GM03348 (cell line): ENCODE measurements at places on chromosomes 6 and 20.

GRCh38 chr6:42226645-42227143, 9.0 kb upstream of the MRPS10 start:
- peak; percentile 22 for DNase-seq

- no peak for DNase-seq
Observed at GRCh38 chr6:165881806-165882205, 218.8 kb upstream of the PDE10A start.

- DNase-seq, result peak; percentile 60
Observed at GRCh38 chr20:62924442-62925075, 1.7 kb downstream of the DIDO1 start.

- DNase-seq, result no peak
Observed at GRCh38 chr6:19219931-19220330, 617.2 kb upstream of the ID4 start.

- no peak for DNase-seq
Observed at GRCh38 chr6:138719011-138719635, 54.4 kb upstream of the CCDC28A start.

GRCh38 chr6:19697744-19698290, 139.4 kb upstream of the ID4 start:
- DNase-seq, result peak; percentile 75

GRCh38 chr6:38270367-38270766, 369.4 kb downstream of the BTBD9 start:
- no peak for DNase-seq

- no peak for DNase-seq
Observed at GRCh38 chr6:22928775-22929174, 359.4 kb downstream of the HDGFL1 start.

DNA sequence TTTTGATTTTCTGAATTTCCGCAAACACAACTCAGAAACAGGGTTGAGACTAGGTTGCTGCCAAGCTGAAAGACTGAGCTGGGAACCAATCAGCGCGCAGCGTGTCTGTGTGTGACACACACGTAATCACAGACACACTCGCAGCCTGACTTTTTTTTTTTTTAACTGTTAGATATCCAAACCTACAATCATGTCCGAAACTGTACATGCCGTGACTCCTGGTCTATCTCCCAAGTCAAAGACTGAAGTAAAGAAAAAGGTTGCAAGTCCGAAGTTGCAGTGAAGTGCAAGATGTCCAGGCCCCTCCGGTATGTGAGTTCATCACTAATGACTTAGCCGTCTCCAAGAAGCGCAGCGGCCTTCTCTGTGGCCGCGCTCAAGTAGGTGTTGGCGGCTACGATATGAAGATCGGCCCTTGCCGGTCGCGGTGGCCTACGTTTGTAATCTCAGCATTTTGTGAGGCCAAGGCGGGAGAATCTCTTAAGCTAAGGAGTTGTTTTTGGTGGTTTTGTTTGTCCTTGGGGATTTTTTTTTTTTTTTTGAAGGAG, 108.2 kb downstream of the HFE start:
- DNase-seq, result peak; percentile 90

- DNase-seq, result peak; percentile 46
Observed at GRCh38 chr20:13022401-13023155, 13.8 kb downstream of the SPTLC3 start.

GRCh38 chr20:20772497-20773085, 60.1 kb upstream of the RALGAPA2 start:
- no peak for DNase-seq

GRCh38 chr6:75115481-75115880, 90.4 kb downstream of the COL12A1 start:
- DNase-seq, result no peak

- DNase-seq, result no peak
Observed at GRCh38 chr6:106154326-106154725, 68.2 kb downstream of the PRDM1 start.

DNA sequence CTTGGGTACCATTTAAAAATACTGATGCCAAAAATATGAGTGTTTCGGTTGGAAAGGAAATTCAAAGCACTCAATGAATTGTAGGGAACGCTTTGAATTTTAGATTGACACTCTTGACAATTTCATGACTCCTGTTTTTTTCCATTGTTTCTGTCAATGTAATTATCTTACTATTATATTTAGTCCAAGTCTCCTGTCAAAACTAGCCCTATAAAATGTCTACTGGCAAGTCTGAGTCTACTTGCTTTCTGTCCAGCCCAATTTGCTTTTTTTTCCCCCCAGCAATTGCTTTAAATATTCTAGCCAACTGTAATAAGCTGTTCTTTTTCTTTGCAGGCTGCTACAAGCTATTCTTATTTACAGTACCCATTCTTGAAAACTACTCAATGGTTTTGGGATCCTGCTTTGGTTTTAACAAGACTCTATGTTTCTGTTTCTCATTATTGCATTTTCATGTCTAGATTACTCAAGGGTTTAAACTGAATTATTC, 1103.9 kb upstream of the GJE1 start:
- DNase-seq, result no peak

DNA sequence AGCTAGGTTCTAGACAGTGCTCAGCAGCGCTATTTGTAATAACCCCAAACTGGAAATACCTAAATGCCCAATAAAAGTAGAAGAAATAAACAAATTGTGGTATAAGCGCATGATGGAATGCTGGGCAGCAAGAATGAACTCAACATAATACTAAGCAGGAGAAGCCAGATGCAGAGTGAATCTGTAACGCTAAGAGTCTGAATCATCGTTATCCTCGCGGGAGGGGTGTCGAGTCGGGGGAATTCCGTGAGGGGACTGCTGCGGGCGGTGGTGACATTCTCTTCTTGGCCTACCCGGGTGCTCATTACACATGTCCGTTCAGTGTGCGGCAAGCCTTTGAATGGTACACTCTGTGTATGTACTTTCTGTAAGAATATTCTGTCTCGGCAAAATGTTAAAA, 83.7 kb downstream of the SULF2 start:
- DNase-seq, result peak; percentile 42
